ENCODE measurements at places on chromosomes 7 and 10.

- DNase-seq = no peak
These were observed 47.6 kb downstream of the PDGFA start for GRCh38 chr7:471866-472639.

- no peak for DNase-seq
These were observed 50.9 kb downstream of the GLI3 start for GRCh38 chr7:42186151-42186550.

DNA sequence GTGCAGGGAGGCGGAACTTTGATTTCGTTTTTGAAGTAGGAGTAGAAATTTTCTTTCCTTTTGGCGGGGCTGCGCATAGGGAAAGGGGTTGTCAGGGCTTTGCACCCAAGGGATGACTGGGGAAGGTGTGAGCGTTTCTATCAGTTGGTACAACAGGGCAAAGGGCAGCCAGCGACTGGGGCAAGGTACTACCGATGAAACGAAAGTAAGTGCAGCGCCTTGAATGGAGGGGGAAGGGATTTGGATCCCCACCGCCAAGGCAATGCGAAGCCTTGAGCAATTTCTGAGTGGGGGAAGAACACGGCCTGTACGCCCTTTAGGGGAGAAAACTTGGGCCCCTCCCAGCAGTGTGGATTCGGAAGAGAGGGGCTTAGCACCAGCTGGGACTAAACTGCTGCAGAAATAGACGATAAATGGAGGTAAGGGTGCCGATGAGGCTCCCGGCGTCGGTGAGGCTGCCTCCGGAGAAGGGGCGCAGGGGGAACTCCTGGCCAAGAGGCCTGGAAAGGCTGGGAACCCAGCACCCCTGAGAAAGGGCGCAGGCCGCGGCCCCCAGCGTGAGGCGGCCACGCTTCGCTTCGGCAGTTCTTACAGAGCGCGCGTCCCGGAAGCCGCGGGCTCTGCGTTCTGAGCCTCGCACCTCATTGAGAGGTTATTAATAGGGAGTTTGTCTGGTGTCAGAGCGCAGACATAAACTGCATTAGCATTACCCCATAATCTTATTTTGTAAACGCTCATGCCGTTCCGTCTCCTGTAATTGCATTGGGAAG is 10.0 kb upstream of the TLX1 start:
- DNase-seq = no peak

- no peak for DNase-seq
These were observed 31.5 kb downstream of the PANK1 start for GRCh38 chr10:89613582-89613981.

- DNase-seq = no peak
These were observed 66.9 kb downstream of the FAM53B start for GRCh38 chr10:124677293-124677699.

DNA sequence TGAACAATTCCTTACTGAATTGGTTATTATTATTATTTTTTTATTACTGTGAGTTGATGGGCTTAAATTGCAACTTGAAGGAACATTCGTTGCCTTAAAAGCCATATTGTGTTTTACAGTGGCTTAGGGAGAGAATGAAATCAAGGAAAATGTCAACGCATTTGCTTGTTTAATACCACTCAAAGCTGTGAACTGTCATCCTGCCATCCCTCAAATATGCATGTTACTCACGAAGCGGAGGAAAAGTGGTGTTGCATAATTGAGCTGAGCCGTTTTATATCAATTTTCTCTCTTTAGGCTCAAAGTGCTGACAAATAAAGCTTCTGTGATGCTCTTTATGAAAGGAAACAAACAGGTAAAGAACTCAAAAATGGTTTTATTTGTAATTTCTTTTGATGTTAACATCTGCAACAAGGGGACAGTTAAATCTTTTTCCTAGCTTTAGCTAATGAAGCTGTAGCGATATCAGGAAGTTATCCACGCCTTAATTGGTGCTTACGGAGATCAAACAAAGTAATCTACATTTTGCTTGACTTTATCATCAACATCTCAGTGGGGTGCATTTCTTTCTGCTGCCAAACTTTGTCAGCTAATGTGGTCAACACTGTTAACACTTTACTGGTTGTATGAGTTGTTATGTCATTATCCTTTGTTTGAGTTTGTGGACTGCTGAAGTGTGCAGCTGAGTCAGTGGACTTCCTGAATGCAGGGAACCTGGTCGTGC is 33.1 kb downstream of the GLRX3 start:
- DNase-seq = no peak

DNA sequence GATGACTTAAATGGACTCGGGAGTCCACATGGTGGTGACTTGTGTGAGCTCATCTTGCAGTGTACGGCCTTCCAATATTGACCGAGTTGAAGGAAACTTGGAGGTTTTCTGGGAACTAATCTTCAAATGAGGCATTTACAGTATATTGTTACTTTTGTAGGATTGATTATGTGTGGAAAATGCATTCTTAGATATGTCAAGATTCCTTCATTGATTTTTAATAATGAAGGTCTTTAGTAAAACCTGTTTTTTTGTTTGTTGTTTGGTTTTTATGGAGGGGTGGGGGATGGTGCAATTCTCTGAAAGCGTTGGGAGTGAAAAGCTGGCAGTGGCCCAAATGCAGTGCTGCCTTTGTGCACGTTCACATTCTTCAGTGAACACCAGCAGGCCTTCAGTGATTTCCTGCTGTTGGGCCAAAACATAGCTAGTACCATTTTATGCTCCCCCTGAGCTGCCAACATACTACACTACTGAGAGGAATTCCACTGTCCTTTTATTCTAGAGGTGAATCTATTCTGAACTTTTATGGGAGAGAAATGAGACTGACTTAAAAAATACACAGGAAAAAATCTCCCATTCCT is 50.4 kb downstream of the CCNY start:
- DNase-seq = no peak

GRCh38 chr7:69622960-69623359 is 24.7 kb downstream of the AUTS2 start:
- DNase-seq = no peak

DNA sequence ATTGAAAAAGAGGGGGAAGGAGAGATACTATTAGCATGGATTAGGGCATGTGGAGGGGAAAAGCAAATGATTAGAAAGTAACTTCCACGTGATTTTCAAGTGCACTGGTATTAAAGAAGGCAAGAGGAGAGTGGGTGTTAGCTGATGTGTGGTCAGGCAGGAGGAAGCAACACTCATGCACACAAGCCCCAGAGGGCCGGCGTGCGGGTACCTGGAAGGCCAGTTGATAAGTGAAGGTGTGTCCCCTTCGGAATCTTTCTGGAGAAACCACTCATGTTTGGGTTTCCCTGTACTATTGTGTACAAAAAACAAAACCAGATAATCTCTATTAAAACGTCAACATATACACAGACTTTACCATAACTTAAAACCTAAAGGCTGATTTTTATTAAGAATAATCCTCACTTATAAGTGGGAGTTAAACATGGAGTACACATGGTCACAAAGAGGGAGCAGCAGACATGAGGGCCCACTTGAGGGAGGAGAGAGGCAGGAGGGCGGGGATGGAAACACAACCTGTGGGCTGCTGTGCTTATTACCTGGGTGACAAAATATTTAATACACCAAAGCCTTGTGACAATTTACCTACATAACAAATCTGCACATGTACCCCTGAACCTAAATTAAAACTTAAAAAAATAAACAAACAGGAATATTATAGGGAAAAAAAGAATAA is 98.9 kb downstream of the SVIL start:
- no peak for DNase-seq

DNA sequence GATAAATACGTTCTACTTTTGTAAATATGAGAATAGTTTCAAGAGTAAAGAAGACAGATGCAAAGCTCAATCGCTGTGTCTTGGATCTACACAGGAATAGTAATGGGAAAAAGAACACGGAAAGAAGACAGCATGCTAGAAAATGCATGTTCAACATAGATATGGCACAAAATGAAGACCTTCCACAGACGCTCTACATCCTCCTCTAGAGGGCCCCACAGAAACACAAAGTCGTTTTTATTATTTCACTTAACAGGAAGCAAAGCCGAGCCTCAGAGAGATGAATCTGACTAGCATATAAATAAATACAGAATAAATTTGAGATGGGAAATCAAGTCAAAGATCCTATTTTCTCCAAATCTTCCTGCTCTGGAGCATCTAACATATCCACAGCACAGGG is 292.6 kb downstream of the PARD3 start:
- no peak for DNase-seq

GRCh38 chr7:73567846-73568685 is 10.3 kb downstream of the TBL2 start:
- no peak for DNase-seq

Measured in activated T-helper 1 cell treated with anti-CD3 and anti-CD28 coated beads, Interleukin-2, amount 50 U/mL, for 16 hours (primary cell).